T-helper 2 cell (primary cell): ENCODE measurements at places on chromosomes 3 and 15.

GRCh38 chr3:155604126-155604525 is 140.7 kb downstream of the PLCH1 start:
- no peak for DNase-seq

DNA sequence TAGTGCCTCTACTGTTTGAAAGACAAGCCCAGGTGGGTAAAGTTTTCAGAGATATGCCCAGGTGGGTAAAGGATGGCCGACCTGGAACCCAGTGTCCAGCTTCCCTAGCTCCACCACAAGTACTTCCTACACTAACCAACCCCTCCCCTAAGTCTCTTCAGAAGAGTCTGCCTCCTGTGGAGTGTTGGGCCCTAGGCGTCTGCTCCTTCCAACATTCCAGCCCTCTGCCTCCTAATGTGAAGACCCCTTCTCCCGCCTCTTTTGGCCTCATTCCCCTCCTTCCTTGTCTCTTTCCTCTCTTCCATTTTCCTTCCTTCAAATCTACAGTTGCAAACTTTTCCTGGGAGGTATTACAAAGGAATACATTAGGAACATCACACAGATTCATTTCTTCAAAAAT is 38.6 kb downstream of the CNTN3 start:
- no peak for DNase-seq

GRCh38 chr3:112629425-112629824 is 11.5 kb downstream of the CCDC80 start:
- DNase-seq: no peak

DNA sequence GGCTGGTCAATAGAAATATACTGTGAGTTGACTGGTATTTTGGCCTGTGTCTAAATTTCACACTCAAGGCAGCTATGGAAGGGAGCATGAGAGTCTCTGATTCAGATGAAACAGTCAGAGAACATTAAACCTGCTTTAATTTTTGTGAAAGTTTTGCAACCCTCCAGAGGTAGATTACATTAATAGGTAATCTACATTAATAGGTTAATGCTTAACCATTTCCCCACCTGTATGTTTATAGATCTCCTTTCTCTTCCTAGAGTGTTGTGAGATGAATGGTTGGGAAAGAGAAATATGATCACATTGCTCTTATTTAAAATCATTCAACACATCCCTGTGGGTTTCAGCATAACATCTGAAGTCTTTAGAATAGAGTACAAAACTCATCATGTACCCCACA is 586.9 kb upstream of the DPPA4 start:
- DNase-seq: no peak

DNA sequence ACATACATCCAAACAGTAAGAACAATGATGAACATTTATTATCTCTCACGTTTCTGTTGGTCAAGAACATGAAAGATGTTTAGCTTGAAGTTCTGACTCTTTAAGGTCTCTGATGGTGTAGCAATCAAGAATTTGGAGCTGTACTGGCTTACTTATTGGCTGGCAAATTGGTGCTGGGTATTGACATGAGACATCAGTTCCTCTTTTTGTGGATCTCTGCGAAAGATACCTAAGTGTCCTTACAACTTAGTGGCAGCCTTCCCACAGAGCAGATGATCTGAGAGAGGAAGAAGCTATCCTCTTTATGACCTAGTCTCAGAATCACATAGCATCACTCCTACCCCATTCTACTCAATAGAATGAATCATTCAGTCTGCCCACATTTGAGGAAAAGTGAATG is 309.8 kb upstream of the DCBLD2 start:
- DNase-seq: no peak

- no peak for DNase-seq
Observed at GRCh38 chr3:17901893-17902292, 159.5 kb upstream of the TBC1D5 start.

GRCh38 chr3:11606865-11607440 is 36.8 kb downstream of the VGLL4 start:
- no peak for DNase-seq

GRCh38 chr15:31150732-31151231 is 49.3 kb upstream of the TRPM1 start:
- DNase-seq: no peak

GRCh38 chr3:99872923-99873254 is 55.2 kb downstream of the CMSS1 start:
- DNase-seq: no peak

- DNase-seq: no peak
Observed at GRCh38 chr3:115646027-115646690, 22.8 kb downstream of the GAP43 start.

- DNase-seq: no peak
Observed at GRCh38 chr15:52783929-52784798, 6.0 kb downstream of the ONECUT1 start.

DNA sequence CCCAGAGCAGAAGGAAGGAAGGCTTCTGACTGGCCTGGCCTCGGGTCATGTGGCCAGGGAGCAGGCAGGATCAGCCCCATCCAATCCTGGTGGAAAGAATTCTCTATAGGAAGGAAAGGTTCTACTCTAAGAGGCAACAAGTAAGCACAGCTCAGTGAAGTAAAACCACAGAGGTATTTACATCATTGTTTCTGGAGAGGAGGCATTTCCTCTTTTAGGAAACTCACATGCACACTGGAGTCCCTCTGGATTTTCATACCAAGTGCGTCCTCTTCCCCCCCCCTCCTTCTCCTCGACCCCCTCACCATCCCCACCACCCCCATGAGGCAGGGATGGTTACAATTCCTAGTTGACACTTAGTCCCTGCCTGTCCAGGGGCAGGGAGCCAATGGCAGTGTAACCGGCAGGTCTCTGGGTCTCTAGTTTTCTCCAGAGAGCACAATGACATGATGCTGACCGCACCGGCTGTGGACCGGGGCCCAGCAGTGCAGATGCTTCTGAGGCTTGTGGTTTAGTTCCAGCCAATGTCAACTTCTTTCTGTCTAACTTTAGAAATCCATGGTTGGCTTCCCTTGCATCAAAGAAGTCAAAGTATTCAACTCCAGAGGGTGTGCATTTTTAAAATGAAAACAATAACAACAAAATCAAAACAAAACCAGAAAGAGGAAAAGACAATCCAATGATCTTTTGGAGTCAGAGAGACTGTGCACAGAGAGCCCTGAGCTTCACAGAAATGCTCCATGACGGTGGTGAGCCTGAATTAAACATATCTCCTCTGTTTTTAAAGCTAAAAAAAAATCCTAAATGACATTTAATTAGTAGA is 230.3 kb upstream of the TLE3 start:
- DNase-seq: no peak

DNA sequence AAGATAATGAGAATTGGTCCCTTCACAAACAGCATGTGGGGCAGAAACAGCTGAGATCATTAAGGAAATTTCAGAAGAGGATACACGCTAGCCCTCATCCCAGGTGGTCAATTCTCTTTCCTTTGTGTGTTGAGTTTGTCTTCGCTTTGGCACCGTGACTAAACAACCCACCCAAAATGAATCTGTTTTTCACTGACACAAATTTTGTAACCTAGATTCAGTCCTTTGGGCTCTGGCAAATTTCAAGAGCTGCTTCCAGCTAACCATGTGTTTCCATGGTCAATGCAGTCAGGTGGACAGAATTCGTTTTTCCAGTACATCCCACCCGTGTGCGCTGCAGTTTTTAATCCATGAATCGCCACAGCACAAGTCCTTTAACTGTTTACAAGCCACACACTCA is 435.4 kb downstream of the WDR72 start:
- DNase-seq: no peak

DNA sequence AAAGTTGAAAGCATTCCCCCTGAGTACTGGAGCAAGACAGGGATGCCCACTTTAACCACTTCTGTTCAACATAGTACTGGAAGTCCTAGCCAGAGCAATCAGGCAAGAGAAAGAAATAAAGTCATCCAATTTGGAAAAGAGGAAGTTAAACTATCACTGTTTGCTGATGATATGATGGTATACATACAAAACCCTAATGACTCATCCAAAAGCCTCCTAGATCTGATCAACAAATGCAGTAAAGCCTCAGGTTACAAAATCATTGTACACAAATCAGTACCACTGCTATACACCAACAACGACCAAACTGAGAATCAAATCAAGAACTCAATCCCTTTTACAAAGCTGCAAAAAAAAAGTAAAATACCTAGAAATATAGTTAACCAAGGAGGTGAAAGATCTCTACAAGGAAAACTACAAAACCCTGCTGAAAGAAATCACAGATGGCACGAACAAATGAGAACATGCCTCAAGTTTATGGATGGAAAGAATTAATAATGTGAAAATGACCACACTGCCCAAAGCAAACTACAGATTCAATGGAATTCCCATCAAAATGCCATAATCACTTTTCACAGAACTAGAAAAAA is 40.3 kb downstream of the RPL39L start:
- no peak for DNase-seq

DNA sequence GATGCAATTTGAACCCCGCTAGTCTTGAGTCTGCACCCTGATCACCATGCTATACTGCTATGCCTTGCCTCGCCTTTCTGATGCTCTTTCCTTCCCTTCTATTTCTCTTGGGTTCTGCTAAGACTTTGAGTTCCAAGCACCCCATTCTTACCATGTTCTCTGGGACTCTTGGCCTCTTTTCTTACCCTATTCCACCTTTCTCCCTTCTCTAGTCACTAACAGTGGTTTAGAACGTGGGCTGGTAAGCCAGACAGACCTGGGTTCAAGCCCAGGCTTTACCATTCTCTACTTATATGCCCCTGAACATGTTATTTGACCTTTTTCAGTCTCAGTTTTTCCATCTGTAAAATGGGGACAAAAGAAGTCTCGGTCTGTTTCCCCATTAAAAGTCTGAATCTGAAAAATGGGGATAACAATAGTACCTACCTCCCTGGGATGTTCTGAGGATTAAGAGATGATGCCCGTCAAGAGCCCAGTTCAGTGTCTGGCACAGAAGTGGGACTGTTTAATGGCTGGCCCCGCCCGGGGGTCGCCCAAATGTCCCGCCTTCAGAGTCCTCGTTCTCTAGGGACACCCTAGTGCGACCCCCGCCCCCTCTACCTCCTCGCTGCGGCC is 376 bp downstream of the TADA3 start:
- DNase-seq: no peak

DNA sequence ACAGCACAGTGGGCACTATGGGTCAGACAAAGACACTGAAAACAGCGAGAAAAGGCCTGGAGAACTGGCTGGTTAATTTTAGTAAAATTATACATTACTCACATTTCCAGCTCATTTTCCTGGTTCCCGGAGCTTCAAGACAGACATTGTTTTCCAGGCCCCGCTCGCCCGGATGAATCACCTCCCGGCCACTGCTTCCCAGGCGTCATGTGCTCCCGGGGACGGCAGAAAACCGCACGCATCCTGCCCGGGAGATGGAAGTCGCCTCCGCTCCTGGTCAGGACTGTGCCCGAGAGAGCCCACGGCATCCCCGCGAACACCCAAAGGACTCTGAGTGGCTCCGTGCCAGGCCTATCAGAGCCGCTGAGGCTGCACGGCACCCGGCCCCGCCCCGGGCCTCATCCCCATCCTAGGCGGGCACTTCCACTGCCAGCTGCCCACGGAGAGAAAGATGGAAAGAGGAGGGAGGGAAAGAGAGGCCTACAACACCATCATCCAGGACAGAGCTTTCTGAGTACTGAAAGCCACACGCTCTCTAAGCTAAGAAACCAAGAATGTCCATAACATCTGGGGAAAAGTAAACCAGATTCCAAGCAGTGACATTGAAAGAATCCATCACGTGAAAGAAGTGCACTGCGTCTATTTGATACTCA is 75.1 kb downstream of the VGLL4 start:
- DNase-seq: no peak

DNA sequence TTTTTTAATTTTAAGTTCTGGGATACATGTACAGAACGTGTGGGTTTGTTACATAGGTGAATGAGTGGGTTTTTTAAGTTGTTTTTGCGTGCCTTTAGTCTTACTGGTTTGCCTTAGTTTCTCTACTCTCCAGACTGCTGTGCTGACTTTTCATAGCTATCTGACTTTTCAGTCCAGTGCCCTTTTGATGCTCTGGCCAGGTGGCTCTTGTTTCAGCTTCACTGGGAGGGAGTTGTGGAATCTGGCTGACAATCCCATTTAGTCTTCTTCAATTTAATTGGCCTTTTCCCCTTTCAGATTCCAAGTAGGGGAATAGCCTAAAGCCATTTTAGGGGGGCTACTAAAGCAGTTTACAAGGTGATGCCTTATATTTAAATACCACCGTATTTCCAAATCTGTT is 30.1 kb downstream of the FNDC3B start:
- DNase-seq: no peak

GRCh38 chr3:71464613-71465012 is 118.9 kb downstream of the FOXP1 start:
- DNase-seq: no peak

DNA sequence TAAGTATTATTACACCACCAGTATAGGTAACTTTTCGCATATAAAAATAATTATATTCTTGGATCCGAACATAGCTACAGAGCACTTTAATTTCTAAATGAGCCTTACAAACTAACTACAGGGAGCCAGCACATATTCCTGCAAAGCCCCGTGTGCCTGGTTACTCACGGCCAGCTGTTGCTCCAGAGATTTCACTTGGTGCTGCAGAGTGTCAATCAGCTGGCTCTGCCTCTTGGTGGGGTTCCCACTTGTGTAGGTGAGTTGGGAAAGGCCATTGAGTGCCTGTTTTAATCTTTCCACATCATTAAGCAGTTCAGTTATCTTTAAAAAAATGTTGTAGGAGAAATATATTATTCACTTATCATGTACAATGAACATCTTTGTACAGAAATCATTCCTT is 98.9 kb downstream of the UACA start:
- DNase-seq: no peak

GRCh38 chr3:157639756-157640426 is 136.7 kb upstream of the VEPH1 start:
- DNase-seq: no peak

- DNase-seq: no peak
Observed at GRCh38 chr3:183819831-183820230, 5.5 kb downstream of the MAP6D1 start.

DNA sequence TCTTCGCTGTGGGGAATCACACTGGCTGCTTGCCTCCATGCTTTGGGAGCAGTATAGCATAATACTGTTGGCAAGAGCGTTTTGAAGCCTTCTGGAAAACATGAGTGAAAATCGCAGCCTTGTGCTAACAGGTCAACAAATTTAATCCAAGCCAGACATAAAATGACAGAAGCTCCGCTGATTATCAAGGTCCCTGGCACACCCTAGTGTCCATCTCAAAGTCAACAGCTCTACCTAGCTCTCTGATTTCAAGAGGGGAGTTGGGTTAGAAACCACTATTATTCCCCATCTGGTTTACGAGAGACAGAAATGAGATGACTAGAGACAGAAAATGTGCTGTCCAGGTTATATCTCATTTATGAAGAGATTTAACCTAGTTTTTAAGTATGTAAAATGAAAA is 73.6 kb upstream of the MDFIC2 start:
- no peak for DNase-seq
